ENCODE measurements at places on chromosomes 7 and 10. TPM values are rescaled to one million over a fixed set of nuclear protein-coding genes. Genes with fewer than 3 reads are reported as not detected.

Gene TAC1
- not detected for total RNA-seq

Gene RPEL1
- 0.17 TPM for total RNA-seq

Gene GARIN1A
- total RNA-seq = 0.03 TPM

Gene CALHM1
- total RNA-seq = not detected

Gene DENND2A
- 0.09 TPM for total RNA-seq

Gene SPDYE9
- total RNA-seq = 0.54 TPM

Gene LIPK
- total RNA-seq = not detected

Gene PTF1A
- total RNA-seq = not detected

Gene SMKR1
- 4.4 TPM for total RNA-seq

Gene CALHM3
- not detected for total RNA-seq
